AG09319 (cell line): ENCODE measurements at places on chromosomes 2 and 18.

- no peak for DNase-seq
These were observed 298.3 kb downstream of the ICOS start for GRCh38 chr2:204234879-204235278.

- no peak for DNase-seq
These were observed 108.8 kb downstream of the TWIST2 start for GRCh38 chr2:238956676-238957075.

GRCh38 chr18:74277296-74277695 lies 14.5 kb downstream of the CYB5A start:
- DNase-seq, result no peak

DNA sequence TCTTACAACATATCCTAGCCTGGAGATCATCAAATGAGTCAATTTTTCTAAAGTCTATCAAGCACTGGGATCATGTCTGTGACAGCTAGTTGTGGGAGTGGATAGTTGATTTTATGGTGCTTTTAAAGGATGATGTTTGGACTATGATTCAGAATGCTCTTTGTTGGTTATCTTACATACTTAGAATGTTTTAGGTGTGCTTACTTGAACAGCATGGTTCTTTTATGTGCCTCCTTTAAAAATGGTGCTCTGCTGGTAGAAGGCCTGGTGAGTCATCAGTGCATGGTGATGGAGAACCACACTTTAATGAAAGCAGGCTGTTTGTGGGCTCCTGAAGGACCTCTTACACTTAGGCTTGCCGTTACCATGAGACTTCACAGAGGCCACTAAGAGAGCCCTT lies 682.7 kb upstream of the FANCL start:
- peak; percentile 60 for DNase-seq

DNA sequence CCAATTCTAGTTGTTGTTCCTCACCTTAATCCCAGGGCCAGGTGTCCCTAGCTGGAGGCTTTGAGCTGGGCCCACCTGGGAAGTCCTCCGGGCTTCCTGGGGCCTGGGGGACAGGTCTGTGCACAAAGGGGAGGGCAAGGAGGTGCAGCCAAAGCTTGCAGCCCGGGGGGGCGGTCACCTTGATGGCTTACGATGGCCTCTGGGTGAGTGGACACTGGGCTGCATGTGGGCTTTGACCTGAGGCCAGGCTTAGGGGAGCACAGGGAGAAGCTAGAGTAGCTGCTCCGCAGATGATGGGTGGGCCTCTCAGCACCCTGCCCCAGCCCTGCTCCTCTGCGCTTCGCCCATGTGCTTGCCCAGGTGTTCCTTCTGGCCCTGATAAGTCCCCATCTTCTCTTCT lies 41.8 kb upstream of the HAAO start:
- no peak for DNase-seq

DNA sequence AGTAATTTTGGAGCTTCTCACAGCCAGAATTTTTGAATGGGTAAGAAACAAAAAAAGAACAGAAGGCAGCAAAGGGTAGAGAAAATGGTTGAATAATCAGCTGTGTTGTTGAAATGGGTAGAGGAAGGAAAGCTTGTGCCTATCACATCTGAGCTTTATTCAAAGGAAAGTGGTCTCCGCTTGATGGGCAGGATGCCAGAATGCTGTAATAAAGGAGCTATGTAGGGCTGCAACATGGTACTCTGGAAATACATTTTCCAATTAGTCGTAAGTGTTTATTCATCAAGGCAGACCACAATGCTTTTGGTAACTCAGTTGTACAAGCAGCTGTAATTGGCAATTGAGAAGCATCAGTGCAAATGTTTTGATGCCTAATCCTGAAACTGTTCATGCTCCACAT lies 196.9 kb downstream of the ICOS start:
- DNase-seq, result no peak

GRCh38 chr2:240431661-240432424 lies 3.6 kb upstream of the GPC1 start:
- no peak for DNase-seq

DNA sequence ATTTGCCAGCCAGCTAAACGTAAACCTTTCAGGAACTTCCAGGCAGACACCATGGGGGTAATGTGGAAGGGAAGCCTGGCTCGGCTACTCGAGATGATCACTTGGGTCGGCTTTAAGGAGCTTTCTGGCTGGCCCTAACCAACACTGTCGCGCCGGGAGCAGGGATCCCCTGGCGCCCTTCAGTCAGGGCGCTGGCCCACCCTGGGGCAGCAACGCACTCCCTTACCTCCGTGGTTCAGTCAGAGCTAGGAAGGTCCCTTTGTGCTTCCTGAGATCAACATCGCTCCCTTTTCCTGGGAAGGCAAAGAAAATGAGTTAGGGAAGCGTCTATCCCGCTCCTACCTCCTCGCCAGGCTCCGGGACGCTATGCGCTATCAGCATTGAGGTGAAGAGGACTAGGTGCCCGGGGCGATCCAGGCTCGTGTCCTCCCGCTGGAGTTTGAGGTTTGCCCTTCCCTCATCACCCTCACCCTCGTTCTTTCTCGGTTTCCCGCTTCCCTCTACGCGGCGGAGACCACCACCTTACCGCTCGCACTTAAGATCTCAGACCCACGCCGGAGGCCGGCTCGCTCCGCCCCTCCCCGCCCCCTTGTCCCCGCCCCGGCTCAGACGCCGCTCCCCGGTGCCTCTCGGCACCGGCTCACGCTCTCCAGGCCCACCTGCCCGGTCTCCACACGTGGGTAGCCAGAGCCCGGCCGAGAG lies 449 bp upstream of the ATRAID start:
- no peak for DNase-seq

- DNase-seq, result no peak
These were observed 3.7 kb upstream of the UGT1A6 start for GRCh38 chr2:233689031-233689430.

DNA sequence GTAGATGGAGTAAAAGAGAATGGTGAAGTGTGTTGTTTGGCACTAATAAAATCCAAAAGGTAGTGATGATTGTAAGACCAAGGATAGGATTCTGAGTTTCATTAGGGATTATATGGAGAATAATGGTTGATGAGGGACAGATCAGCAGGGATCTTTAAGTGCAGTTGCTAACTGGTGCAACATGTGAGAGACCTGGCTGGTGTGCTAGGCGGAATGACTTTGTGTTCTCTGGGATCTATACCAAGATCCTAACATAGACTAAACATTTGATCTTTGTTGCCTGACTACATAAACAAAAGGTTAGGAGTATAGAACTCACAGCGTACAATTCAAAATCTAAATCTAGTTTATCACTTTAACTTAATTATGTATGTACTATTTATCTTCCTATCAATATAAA lies 135.4 kb downstream of the PTRHD1 start:
- DNase-seq, result no peak

DNA sequence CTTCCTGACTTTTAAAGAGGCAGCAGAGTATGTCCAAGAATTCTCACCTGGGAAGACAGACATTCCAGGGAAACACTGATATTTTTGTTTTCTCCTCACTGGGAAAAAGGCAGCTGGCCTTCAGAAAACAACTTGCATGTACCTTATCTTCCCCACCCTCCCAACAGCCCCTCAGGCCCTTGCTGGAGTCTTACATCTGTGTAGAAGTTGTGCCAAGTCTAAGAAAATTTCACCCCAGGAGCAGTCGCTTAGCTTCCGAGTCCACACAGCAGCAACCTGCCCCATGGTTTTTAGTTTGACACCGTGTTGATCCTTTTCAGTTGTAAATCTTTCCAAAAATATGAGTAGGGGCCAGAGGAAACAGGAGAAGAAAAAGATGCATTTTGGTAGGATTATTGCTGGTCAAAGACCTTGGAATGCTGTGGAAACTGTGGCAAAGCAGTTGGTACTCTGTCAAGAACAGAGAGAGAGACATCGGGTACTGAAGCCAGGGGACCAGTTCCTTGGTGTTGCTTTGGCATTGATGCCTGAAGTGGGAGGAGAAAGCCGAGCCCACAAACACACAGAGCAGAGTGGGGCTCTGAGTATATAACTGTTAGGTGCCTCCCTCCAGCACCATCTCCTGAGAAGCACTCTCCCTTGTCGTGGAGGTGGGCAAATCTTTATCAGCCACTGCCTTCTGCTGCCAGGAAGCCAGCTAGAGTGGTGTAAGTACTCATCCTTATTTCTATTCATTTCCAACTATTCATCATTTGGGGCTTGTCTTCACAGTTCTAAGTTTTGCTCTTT lies at the start of gene SLC14A1:
SLC14A1 (plus strand) TSS at position 615 of the 789 bp plus-strand sequence. CDS start 6,140 bp downstream, outside the sequence.
- DNase-seq, result no peak

GRCh38 chr2:190759749-190760213 lies 110.9 kb downstream of the NAB1 start:
- peak; percentile 73 for DNase-seq
